Stimulated activated CD4-positive, alpha-beta T cell treated with anti-CD3 and anti-CD28 coated beads, Interleukin-12 subunit alpha, Interleukin-12 subunit beta, amount 100 ng/mL, for 48 hours (primary cell): ENCODE measurements at places on chromosomes 7 and 10.

DNA sequence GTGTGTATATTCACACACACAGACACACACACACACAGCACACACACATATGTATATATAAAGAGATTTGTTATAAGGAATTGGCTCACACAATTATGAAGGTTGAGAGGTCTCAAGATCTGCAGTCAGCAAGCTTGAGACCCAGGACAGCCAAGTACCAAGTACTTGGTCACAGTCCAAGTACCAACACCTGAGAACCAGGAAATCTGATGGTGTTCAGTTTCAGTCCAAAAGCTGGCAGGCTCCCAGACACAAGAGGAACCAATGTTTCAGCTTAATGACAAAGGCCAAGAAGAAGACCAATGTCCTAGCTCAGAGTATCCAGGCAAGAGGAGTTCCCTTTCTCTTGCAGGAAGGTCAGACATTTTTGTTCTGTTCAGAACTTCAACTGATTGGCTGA, 780.2 kb downstream of the MAGI2 start:
- no peak for DNase-seq

DNA sequence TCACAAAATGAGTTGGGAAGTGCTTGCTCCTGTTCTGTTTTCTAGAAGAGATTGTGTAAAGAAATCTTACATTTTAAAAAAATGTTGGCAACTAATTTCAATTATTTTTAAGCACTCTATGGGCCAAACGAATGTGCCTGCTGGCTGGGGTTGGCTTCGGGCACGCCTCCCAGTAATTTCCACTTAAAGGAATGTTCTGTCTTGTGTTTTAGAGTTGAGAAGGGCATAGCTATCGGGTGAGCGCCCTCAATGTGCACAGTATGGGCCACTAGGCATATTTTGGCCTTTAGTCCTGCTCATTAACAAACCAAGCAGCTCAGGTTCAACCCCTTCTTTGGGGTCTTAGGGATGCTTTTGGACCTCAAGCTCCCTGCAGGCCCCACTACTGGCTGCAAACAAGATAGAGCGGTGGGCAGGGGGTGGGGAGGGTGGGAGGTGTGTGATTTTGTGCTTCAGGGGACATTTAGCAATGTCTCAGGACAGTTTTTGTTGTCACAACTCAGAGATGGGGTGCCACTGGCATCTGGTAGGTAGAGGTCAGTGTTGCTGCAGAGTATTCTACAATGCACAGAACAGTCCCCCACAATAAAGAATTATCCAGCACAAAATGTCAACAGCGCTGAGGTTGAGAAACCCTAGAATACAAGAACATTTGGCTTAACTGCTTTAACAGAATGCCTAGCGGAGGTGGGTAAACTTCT, 40.7 kb downstream of the TACC2 start:
- DNase-seq: no peak

DNA sequence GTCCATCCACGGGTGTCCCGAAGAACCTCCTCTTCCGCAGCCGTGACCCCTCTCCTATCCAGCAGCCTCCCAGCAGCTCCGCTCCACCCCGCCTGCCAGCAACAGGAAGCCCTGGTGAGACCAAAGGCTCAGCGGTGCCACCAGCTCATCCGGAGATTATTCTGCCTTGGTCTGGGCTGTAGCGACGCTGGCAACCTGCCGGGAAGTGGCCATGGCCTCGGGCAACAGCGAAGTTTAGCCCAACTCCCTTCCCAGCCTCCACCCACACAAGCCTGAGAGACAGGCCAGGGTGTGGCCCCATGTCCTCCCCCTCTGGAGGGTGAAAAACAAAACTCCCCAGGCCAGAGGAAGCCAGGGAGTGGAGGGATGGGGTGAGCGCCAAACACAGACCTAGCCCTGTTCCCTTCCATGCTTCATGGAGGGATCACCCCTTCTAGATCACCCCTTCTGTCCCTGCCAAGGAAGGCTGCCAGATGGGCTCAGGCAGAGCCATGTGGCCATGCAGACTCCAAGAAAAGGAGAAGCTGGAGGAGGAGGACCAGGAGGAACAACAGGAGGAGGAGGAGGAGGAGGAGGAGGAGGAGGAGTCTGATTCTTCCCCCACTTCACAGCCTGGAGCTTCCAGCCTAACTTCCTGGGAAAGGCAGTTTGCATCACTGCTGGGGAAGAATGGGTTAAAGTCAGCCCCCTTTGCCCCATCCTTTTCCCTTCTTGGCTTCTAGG, 918 bp downstream of the CALHM2 start:
- DNase-seq: peak; percentile 34

GRCh38 chr7:148912151-148912550, 28.1 kb upstream of the EZH2 start:
- no peak for DNase-seq

GRCh38 chr7:91668217-91668616, 212.3 kb downstream of the MTERF1 start:
- no peak for DNase-seq
